ENCODE measurements at places on chromosomes 7 and 10. TPM values are rescaled to one million over a fixed set of nuclear protein-coding genes. Genes with fewer than 3 reads are reported as not detected.

GRCh38 chr10:22573820-22574569 lies 140.4 kb downstream of the PIP4K2A start:
- H3K4me3 ChIP-seq, result no peak overlapping the region
- H3K36me3 ChIP-seq, result no peaks in the 10 kb centered on the region
- no peaks in the 10 kb centered on the region for H3K27me3 ChIP-seq
- no peaks in the 10 kb centered on the region for H3K4me1 ChIP-seq
- H3K27ac ChIP-seq, result no peak overlapping the region

Gene SLC16A12
- 0.54 TPM for total RNA-seq

GRCh38 chr7:81183326-81183725 lies 264.5 kb upstream of the SEMA3C start:
- no peak for DNase-seq
- no peak overlapping the region for H3K4me3 ChIP-seq
- H3K36me3 ChIP-seq, result no peaks in the 10 kb centered on the region
- H3K27me3 ChIP-seq, result no peaks in the 10 kb centered on the region
- H3K27ac ChIP-seq, result no peak overlapping the region

- no peaks in the 10 kb centered on the region for H3K27me3 ChIP-seq
- H3K4me3 ChIP-seq, result no peak overlapping the region
- no peaks in the 10 kb centered on the region for H3K36me3 ChIP-seq
- DNase-seq, result no peak
- no peaks in the 10 kb centered on the region for H3K4me1 ChIP-seq
These were observed 673.4 kb downstream of the AUTS2 start for GRCh38 chr7:70271617-70272081.

- H3K27me3 ChIP-seq, result no peaks in the 10 kb centered on the region
- peak overlapping the region; percentile 81 for H3K4me3 ChIP-seq
- peak overlapping the region; percentile 96 for H3K27ac ChIP-seq
These were observed 884 bp upstream of the GSTO1 start for GRCh38 chr10:104253606-104254410.

- no peak for DNase-seq
- no peaks in the 10 kb centered on the region for H3K4me1 ChIP-seq
- H3K4me3 ChIP-seq, result no peak overlapping the region
- no peak overlapping the region for H3K27ac ChIP-seq
These were observed 168.4 kb downstream of the BTAF1 start for GRCh38 chr10:92091965-92092364.

GRCh38 chr10:43417950-43418768 lies 9.2 kb upstream of the HNRNPF start:
- H3K27me3 ChIP-seq, result no peaks in the 10 kb centered on the region
- H3K4me3 ChIP-seq, result no peak overlapping the region
- H3K36me3 ChIP-seq, result no peaks in the 10 kb centered on the region
- no peak overlapping the region for H3K27ac ChIP-seq
- no peak for DNase-seq

- no peaks in the 10 kb centered on the region for H3K4me1 ChIP-seq
- no peaks in the 10 kb centered on the region for H3K27me3 ChIP-seq
- no peak overlapping the region for H3K4me3 ChIP-seq
These were observed 64.9 kb downstream of the PLXNA4 start for GRCh38 chr7:132511387-132511786.

Gene SLIT1
- total RNA-seq, result 0.66 TPM

Gene ATG9B
- 0.96 TPM for total RNA-seq

- peak overlapping the region; percentile 88 for H3K4me3 ChIP-seq
- H3K27me3 ChIP-seq, result no peaks in the 10 kb centered on the region
- peaks cover 20% of the 10 kb centered on the region for H3K4me1 ChIP-seq
These were observed 426 bp downstream of the SYPL1 start for GRCh38 chr7:106111655-106112117.

DNA sequence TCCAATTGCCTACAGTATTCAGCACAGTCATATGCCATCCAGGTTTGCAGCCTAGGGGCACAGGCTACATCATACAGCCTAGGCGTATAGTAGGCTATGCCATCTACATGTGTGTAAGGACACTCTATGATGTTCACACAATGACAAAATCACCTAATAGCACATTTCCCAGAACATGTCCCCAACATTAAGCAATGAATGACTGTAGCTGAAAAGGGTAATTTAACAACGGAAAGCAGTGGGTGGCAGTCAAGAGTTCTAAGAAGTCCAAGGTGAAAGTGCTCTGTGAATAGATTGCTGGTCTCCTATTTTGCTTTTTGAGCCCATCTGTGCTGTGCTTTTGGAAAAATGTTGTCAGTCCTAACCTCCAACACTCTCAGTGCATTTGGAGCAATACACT lies 162.6 kb downstream of the KLF6 start:
- H3K27ac ChIP-seq, result no peak overlapping the region
- no peaks in the 10 kb centered on the region for H3K27me3 ChIP-seq
- no peaks in the 10 kb centered on the region for H3K36me3 ChIP-seq

Gene MYOZ1
- 0.19 TPM for total RNA-seq

Gene EGFR
- 0.59 TPM for total RNA-seq

DNA sequence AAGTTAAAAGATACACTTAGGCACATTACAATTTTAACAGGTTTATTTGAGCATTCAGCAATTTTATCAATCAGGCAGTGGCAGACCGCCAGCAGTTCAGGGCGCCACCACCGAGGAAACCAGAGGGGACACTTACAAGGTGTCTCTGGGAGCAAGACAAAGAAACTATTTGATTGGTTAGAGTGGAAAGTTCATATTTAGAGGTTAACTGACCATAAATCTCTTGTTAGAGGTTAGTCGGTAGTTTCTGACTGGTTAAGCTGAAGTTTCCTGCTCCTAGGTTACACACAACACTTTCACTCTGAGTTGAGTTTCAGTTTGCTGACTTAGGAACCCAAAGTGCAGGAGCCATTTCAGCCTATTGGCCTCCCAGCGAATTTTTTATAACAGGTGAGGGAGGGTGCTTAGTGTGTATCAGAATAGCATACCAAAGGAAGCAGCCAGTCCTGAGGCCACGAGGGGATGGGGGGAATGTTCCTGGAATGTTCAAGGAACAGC lies 10.8 kb upstream of the PVRIG start:
- no peaks in the 10 kb centered on the region for H3K27me3 ChIP-seq
- no peaks in the 10 kb centered on the region for H3K36me3 ChIP-seq
- no peak overlapping the region for H3K27ac ChIP-seq

Gene PDZD7
- 0.26 TPM for total RNA-seq

Gene POU6F2
- not detected for total RNA-seq

DNA sequence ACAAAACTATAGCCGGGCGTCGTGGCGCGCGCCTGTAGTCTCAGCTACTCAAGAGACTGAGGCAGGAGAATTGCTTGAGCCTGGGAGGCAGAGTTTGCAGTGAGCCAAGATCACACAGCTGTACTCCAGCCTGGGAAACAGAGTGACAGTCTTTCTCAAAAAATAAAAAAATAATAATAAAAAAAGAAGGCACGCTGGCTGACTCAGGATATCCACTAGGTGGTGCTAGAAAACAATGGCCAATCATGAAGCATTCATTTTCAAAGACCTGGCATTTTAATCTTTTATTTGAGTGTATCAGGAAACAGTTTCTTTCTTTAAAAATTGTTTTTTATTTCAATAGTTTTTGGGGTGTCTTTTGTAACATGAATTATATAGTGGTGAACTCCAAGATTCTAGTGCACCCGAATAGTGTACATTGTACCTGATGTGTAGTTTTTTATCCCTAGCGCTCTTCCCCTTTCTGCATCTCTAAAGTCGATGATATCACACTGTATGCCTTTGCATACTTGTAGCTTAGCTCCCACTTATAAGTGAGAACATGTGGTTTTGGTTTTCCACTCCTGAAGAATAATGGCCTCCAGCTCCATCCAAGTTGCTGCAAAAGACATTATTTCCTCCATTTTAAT lies 88.6 kb downstream of the LYZL1 start:
- no peak overlapping the region for H3K4me3 ChIP-seq
- peak; percentile 70 for DNase-seq
- H3K27ac ChIP-seq, result peak overlapping the region; percentile 92
- no peaks in the 10 kb centered on the region for H3K36me3 ChIP-seq
- peaks cover 41% of the 10 kb centered on the region for H3K4me1 ChIP-seq
- H3K27me3 ChIP-seq, result no peaks in the 10 kb centered on the region

Gene GLI3
- total RNA-seq, result 58.7 TPM

Gene SOSTDC1
- total RNA-seq, result not detected

DNA sequence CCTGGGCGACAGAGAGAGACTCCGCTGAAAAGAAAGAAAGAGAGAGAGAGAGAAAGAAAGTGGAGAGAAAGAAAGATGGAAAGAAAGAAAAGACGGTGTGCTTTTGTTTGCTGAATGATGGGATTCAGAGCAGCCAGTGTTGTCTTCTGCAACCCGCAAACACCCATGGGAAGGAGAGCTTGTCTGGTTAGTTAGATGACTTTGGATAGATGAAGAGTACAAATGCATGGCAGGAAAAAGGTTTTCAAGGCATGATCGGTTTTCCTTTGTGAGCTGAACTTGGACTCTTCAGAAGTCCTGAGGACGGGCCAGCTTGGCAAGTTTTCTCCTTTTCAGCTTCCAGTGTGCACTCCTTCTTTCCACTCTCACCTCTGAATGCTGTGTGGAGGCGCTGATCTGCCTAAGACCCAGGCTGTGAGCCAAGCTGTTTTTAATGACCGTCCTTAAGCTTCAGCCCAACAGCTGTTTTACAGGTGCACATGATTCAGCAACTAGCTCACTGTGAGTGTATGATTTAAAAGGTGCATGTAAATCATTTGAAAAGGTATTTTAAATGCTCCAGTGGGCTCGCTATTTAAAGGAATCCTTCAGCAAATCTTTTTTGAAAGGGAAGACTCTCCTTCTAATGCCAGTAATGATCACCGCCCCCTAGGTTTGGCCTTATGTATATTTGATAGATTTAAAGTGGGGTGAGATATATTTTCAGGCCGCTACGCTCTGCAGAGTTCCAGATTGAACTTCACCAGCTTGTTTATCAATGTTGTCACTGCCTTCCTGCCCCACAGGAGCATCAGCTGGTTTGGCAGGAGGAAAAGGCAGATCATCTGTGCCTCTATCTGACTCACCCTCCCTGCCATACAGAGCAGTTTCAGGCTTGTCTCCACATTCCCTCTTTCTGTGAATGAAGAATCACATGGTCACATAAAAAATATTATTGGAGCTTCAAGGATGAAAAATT lies 115.0 kb downstream of the PLXDC2 start:
- peak; percentile 85 for DNase-seq
- H3K27ac ChIP-seq, result peak overlapping the region; percentile 45
- no peaks in the 10 kb centered on the region for H3K36me3 ChIP-seq
- H3K4me1 ChIP-seq, result peaks cover 48% of the 10 kb centered on the region
- H3K27me3 ChIP-seq, result no peaks in the 10 kb centered on the region

DNA sequence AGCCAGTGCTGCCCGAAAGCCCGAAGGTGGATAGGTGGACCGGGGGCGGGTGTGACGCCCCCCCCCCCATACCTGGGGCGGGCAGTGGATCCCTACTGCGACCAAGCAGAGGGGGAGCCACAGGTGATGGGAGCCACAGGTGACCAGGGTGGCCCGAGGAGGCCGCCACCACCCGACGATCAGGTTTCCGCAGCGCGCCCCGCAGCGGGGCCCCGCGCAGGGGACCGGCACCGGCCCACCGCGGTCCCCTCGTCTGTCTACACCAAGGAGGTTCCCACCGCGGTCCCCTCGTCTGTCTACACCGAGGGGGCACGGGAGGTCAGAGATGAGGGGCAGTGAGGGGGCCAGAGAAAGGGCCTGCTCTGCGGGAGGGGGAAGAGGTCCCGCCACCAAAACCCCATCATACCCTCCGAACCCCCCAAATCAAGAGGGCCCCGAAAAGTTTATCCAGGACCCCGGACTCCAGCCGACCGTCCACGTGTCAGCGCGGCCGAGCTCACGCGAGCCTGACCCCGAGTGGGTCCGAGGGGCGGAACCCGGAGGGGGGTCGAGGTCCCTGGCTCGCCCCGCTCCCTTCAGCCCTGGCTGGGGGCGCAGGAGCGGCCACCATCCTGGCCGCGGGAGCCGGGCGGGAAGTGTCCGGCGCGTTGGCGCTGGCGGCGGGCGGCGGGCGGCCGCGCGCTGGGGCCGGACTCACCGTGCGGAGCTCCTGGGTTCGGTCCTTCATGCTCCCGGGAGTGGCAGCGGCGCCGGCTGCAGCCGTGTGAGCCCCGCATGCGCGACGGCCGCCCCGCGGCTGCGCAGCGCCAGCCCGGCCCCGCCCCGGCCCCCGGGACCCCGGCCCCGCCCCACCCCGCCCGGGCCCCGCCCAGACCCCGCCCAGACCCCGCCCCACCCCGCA lies at the start of gene STX1A:
Gene STX1A, minus strand, starts transcription at position 765 of the 901 bp plus-strand sequence. Its CDS starts 38 bp downstream, at position 727.
- peak; percentile 82 for DNase-seq
- H3K4me1 ChIP-seq, result peaks cover 38% of the 10 kb centered on the region
- no peaks in the 10 kb centered on the region for H3K27me3 ChIP-seq
- peak within 1 kb of the TSS; percentile 99 for H3K4me3 ChIP-seq
- H3K27ac ChIP-seq, result peak within 1 kb of the TSS; percentile 77

Gene SPDYE9
- total RNA-seq, result not detected

- no peaks in the 10 kb centered on the region for H3K4me1 ChIP-seq
- H3K4me3 ChIP-seq, result no peak overlapping the region
- H3K27me3 ChIP-seq, result no peaks in the 10 kb centered on the region
- H3K36me3 ChIP-seq, result no peaks in the 10 kb centered on the region
- DNase-seq, result no peak
These were observed 231.8 kb downstream of the BMPER start for GRCh38 chr7:34137176-34137575.

Gene MEST
- 37.4 TPM for total RNA-seq

GRCh38 chr10:22742678-22743077 lies 28.3 kb upstream of the PIP4K2A start:
- peaks cover 4% of the 10 kb centered on the region for H3K27me3 ChIP-seq
- H3K4me3 ChIP-seq, result no peak overlapping the region
- no peaks in the 10 kb centered on the region for H3K4me1 ChIP-seq
- H3K36me3 ChIP-seq, result no peaks in the 10 kb centered on the region

Gene TAS2R39
- not detected for total RNA-seq

DNA sequence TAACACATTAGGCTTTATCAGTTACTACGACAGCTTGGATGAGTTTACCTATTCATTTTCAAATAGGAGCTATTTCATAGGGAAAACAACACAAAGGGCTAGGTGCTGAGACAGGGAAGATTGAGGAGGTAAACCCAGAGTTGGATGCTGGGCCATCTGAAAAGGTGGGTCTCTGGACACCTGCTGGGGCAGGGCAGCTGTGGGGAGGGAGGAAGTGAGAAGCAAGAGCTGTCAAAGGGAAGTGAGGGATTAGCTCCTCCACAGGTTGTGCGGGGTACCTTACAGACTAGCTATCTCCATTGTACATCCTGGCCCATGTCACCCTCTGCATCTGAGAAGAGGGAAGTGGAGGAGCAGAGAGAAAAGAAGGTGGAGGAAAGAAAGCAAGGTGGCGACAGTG lies 48.9 kb downstream of the BLNK start:
- H3K4me3 ChIP-seq, result no peak overlapping the region
- DNase-seq, result no peak
- no peak overlapping the region for H3K27ac ChIP-seq
- no peaks in the 10 kb centered on the region for H3K4me1 ChIP-seq

DNA sequence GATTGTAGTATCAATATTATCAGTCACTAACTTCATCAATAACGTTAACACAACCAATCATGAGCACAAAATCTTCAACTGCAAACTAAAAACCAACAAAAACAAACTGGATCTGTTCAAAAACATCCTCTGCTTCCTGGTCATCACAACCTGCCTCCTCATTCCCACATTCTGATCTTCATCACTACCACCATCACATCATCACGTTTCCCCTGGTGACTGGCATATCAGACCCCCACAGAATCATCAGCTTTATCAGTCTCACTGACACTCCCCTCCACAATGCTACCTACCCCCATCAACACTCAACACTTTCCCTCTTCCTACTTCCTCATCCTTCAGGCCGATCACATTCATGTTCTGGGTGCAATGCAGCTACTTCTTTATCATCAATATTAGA lies 11.4 kb downstream of the XPNPEP1 start:
- no peak for DNase-seq
- no peaks in the 10 kb centered on the region for H3K27me3 ChIP-seq
- H3K27ac ChIP-seq, result no peak overlapping the region
- H3K4me1 ChIP-seq, result peaks cover 4% of the 10 kb centered on the region

Gene ACSM6
- total RNA-seq, result not detected

All from A673 (cell line).